Aorta (tissue), 5 donors: ENCODE measurements at places on chromosomes 6 and 20.

DNA sequence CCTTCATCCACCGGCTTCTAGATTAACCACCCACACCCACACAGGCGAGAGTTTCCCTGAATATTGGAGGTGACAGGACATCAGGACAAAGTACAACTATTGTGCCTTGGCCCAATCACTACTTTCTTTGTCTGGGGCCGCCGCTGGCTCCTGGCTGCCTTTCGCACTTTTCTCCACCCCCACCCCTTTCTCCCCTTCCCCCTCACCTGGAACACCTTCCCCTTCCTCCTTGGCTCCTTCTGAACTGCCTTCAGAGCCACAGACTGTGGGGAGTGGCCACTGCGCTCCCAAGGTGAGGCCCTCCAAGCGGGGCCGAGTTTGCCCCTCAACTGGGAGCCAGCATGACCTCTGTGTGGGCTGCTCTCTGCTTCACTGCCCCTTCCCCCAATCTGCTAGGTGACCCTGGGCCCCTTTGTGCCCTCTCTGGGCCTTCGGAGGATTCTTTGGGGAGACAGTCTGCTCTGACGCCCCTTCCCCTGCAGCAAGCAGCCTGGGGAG, 3.0 kb upstream of the VEGFA start:
- peak; percentile 44 for DNase-seq

DNA sequence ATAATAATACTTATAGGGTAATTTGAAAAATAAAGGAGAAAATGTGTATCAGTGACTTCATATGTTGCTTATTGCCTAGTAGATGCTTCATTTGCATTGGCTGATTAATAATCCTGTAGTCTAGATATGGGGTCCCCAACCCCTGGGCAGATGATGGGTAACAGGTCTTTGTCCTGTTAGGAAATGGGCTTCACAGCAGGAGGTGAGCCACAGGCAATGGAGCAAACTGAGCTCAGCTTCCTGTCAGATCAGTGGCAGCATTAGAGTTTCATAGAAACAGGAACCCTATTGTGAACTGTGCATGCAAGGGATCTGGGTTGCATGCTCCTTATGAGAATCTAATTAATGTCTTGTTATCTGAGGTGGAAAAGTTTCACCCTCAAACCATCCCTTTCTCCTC, 1049.5 kb upstream of the EPHA7 start:
- DNase-seq, result no peak

- no peak for DNase-seq
Observed at GRCh38 chr20:58652606-58653294, 1.7 kb downstream of the STX16 start.

DNA sequence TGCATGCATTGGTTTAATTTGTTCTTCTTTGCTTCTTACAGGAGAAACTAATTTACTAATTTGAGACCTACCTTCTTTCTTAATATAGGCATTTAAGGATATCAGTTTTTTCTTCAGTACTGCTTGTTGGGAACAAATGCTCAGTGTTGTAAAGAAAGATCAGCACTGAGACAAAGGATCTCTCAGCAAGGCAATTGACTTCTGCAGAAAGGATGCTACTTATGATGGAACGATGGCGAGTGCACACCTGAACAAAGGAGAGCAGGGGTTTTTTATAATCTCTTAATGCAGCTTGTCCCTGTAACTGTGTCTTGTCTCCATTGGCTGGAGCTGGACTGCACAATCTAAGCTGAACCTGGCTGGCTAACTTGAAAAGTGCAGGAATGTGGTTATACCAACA, 64.2 kb downstream of the RPP21 start:
- DNase-seq, result no peak

- no peak for DNase-seq
Observed at GRCh38 chr6:4797587-4797986, 21.4 kb downstream of the CDYL start.

DNA sequence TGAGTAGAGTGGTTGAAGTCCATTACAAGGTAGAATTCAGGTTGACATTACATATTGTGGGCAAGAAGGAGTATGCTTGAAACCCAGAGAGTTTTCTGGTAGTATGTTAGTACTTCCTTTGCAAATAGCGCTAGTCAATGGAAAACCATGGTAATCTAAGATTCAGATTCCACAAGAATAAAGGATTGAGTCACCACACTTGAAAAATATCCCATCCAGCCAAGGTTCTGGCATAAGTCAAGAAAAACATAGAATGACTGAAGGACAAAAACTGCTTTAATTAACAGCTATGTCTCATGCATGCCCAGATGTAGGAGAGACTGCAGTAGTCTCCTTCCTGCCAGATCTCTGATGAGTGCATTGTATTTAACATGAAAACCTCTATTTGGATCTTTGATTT, 469.8 kb downstream of the BMP2 start:
- no peak for DNase-seq

DNA sequence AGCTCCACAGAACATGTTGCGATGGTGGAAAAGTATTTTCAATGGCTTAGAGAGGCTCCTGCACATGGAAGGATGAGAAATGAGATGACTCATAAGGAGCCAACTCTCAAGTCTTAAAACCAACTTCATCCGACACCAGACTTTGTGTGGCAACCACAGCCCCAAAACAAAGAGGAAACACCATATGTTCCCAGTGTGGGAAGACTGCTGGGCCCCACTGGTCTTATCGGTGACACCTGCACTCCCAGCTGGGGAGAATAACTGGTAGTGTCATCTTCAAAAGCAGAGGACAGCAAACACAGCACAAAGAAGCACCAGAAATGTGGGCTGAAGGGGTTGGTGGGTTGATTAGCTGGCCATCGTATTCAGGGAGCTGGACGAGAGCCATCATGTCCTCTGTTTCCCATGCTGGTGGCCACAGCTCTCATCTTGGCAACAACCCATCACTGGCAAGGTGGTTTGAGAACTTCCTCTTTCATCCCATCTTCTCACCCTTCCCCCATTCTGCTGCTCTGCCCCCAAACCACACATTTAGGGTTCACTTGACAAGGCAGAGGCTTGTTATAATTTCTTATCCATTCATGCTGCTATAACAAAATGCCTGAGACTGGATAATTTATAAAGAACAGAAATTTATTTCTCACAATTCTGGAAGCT, 46.0 kb upstream of the TASP1 start:
- DNase-seq, result no peak

DNA sequence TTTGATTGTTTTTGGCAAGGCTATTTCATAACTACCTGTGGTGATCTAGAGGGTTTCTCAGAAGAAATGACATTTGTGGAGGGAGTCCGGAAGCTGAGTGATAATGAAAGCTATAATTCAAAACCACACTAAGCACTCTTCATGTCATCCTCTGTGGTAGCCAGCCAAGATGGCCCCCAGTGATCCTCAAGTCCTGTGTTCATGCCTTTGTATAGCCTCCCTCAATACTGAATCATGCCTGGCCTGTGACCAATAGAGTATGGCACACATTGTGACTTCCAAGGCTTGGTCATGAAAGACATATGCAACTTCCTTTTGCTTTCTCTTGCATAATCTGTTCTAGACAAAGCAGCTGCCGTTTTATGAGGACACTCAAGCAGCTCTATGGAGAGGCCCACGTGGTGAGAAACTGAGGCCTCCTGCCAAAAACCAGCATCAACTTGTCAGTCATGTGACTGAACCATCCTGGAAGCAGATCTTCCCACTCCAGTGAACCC, 12.8 kb upstream of the DNAAF9 start:
- peak; percentile 78 for DNase-seq

- no peak for DNase-seq
Observed at GRCh38 chr6:88246654-88247053, 80.5 kb upstream of the CNR1 start.

DNA sequence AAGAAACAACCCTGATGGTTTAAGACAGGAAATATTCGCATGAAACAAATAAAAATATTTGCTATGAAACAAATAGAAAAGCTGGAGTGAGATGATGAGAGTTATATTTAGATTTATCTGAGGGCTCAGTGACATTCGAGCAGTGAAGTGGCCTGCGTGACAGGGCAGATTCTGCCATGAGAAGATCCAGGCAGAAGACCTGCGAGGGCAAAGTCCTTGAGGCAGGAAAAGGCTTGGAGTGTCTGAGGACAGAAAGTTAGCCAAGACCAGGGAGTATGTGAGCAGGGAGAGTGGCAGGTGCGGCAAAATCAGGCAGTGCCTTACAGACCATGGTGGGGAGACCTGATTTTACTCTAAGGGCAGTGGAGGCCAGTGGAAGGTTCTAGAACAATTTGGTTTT, 66.9 kb upstream of the RIN2 start:
- no peak for DNase-seq

DNA sequence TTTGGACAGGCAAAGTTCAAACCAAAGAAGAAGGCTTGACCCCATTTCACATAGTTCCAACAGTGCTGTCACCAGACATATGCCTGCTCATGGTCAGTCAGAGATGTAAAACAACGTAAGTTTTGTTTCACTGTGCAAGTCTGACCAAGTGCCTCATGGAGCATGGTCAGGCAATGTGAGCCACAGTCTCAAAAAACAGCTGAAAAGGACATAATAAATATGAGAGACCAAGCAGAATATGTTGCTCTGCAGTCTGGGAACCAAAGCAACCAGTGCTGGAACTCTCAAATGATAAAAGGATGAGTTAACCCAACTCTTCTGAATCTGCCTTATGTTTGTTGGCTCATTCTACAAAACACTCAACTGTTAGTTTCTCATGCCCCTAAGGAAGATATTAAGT, 39.9 kb upstream of the DST start:
- DNase-seq, result no peak

GRCh38 chr20:15895126-15895525, 678.1 kb downstream of the KIF16B start:
- no peak for DNase-seq

DNA sequence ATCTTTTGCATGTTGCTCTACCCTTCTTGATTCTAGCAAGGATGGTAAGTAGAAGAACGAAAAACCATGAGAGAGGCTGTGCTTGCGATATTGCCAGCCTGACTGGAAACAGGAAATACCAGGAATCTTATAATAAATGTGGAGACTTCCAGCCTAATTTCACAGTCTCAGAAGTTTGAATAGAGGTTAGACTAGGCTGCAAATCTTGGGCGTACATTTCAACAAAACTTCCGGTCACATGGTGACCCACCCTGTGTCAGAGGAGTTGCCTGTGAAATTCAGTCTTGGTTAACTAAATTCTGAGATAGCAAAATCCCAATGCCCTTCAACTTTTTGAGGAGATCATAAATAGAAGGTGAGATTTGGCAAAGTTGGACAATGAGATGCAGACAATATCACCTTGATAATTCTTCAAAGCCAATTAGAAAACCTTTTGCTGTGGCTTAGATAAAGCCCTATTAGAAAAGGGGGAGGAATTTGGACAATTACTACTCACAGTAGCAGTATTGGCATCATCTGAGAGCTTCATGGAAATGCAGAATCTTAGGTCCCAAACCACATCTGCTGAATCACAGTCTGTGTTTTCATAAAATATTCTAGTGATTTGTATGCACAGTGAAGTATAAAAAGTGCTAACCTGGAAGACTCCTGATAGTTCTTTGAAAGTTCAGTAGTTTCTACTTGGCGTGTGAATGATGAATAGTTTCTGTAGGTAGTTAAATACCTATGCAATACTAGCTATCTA, 262.0 kb upstream of the JAG1 start:
- DNase-seq, result no peak

DNA sequence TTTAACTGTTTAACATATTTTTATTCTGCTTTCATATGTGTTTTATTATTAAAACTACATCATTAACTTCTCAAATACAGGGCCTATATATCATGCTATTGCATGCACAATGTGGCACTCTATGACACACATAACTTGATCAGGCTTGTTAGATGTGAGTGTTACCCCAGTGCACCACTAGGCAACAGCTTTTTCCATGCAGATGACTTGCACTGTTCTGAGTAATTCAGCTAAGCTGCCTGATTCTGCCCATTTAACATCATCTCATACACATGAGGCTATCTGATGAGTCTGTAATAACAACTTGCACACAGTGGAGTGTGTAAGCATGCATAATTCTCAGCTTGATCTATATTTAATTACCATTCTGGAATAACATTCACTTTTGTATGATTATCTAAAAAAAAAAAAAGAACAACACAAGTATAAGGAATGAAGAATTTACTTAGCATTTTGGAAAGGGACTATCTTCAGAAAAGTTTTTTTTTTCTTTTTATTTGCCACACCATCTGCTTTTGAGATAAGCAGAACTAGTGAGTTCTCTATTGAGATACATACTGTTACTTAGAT, 83.1 kb downstream of the GRM1 start:
- no peak for DNase-seq

DNA sequence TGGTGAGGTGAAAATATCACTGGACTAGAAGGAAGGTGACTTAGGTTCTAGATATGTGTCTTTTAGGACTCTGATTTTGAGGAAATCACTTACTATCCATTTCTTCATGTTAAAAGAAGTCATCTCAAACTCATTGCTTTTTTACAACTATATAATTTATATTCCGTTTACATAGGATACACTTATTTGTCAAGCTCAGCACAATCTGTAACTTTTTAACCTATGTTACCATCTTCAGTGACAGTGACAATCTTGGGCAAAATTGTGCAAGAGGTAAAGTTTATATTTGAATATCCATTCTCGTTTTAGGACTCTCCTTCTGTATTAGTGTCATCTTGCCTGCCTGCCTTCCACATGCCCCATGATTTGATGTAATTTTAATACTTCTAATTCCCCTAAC, 74.0 kb upstream of the FAM83B start:
- no peak for DNase-seq

- DNase-seq, result no peak
Observed at GRCh38 chr20:24702501-24703283, 233.3 kb downstream of the SYNDIG1 start.

DNA sequence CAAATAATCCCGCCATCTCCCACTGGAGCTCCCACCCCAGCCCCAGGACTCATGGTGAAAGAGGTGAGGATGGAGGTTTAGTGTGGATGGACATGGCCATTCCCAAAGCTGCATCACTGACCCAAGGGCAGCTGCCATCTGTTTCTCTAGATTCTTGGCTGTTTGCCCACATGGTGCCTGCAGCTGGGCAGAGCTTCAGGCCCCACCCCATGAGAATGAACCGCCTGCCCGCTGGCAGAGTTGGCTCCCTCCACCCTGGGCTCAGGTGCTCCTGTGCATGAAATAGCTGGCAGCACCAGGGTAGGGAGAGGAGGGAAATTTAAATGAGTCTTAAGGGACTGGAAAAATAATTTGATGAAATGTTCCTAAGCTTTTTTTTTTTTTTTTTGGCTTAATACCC, 17.4 kb downstream of the SCML4 start:
- DNase-seq, result no peak

DNA sequence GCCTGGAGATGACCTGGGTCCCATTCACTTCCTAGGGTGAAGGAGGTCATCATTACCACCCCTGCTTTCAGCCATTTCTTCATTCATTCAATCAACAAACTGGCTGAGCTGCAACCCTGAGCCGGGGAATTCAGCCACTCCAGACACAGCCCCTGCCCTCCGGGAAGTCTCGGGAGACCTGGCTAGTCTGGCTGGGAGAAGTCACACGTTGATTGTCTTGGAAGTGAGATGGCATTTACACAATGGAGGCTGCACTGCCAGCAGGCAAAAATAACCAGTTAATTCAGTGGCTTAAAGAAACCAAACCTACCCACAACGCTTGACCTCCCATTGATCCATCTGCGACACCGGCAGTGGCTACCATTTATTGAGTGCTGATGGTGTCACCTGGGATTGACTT, 2.0 kb upstream of the PMEPA1 start:
- DNase-seq, result no peak
